ENCODE measurements at places on chromosomes 7 and 10. TPM values are rescaled to one million over a fixed set of nuclear protein-coding genes. Genes with fewer than 3 reads are reported as not detected.

The DENND2A gene
- 15.0 TPM for total RNA-seq

The FHIP2A gene
- total RNA-seq: 25.2 TPM

The MOGAT3 gene
- total RNA-seq: not detected

The METTL27 gene
- total RNA-seq: 0.27 TPM

The PRKAR2B gene
- total RNA-seq: 23.2 TPM

The CYP2C18 gene
- total RNA-seq: not detected

The PALD1 gene
- total RNA-seq: 5.1 TPM

The TRIM56 gene
- 21.0 TPM for total RNA-seq

The OR2A12 gene
- not detected for total RNA-seq

The HOXA10 gene
- not detected for total RNA-seq

The SLC13A4 gene
- total RNA-seq: not detected

The LEP gene
- 2.7 TPM for total RNA-seq

The PON1 gene
- total RNA-seq: not detected

The HOXA7 gene
- total RNA-seq: not detected

The PTPRE gene
- total RNA-seq: 17.4 TPM

The HSPB1 gene
- total RNA-seq: 3,139 TPM

The SEMA3D gene
- total RNA-seq: 1.6 TPM

The FEZF1 gene
- not detected for total RNA-seq

The PRSS37 gene
- not detected for total RNA-seq

The PDCD11 gene
- 12.1 TPM for total RNA-seq

The TMEM130 gene
- total RNA-seq: not detected

The ANXA8L1 gene
- 0.68 TPM for total RNA-seq

The TRPV5 gene
- not detected for total RNA-seq

The WIPF3 gene
- 5.5 TPM for total RNA-seq

The IL15RA gene
- total RNA-seq: 11.6 TPM

The MORN4 gene
- 8.0 TPM for total RNA-seq

The AFAP1L2 gene
- 5.7 TPM for total RNA-seq

The ZNF117 gene
- 2.2 TPM for total RNA-seq

The AZGP1 gene
- 94.1 TPM for total RNA-seq

The C7orf57 gene
- not detected for total RNA-seq

The LRIT1 gene
- total RNA-seq: not detected

The EIF5AL1 gene
- total RNA-seq: 0.05 TPM

Data from Right ventricle myocardium inferior (tissue), 1 donor.